ENCODE measurements at places on chromosomes 13 and 19.

DNA sequence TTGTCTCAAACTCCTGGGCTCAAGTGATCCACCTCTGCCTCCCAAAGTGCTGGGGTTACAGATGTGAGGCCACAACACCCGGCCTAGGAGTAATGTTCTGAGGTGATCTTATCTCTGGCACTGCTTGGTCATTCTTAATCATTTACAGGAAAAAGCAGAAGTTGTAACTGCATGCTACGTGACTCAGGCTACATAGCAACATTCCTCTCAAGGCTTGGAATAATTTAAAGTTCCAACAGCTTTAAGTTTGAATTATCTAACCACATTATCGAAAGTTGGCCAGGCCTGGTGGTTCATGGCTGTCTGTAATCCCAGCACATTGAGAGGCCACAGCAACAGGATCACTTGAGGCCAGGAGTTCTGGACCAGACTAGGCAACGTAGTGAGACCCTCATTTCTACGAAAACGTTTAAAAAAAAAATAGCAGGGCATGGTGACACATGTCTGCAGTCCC, 3.9 kb upstream of the B9D2 start:
- no peak for DNase-seq

GRCh38 chr13:43877326-43877725, 2.2 kb downstream of the CCDC122 start:
- DNase-seq: no peak

DNA sequence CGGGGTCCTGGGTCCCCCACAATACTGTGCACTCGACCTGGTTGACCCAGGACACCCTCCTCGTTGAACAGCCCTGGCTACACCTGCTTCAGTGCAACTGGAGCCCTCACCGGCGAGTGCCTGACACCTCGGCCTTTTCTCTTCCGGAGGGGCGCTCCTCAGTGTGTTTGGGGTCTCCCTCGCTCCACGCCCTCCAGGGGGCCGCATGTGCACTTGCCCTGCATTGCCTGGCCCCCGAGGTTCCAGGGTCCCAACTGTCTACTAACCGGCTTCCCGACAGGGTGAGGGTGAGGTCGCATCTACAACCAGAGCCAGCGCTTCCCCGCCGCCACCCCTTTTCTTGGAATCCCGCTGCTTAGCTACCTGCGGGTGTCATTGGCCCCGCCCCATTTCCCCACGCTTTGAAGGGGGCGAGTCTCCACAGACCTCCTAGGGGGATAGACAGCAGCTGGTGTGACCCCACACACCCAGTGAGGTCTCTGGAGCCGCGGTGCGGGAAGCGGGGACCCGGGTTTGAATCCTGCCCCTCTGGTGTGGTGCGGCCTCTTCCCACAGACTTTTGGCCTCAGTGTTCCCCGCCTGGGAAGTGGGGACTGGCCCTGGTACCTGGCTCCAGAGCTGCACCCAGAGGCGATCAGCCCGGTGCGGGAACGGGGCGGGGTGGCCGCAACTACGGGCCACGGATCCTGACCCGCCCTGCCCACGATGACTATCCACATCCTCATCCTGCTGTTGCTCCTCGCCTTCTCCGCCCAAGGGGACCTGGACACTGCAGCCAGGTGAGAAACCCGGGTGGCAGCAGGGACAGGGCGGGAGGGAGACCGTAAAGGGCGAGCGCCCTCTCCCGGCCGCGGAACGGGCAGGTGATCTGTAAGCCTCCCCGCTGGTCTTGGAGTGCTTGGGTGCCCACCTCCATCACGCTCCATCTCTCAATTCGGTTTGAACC, at the start of gene ADM5:
TSS of gene ADM5 (plus strand) at position 462 of the 946 bp plus-strand sequence. CDS start at position 706, 244 bp downstream.
- DNase-seq: no peak

DNA sequence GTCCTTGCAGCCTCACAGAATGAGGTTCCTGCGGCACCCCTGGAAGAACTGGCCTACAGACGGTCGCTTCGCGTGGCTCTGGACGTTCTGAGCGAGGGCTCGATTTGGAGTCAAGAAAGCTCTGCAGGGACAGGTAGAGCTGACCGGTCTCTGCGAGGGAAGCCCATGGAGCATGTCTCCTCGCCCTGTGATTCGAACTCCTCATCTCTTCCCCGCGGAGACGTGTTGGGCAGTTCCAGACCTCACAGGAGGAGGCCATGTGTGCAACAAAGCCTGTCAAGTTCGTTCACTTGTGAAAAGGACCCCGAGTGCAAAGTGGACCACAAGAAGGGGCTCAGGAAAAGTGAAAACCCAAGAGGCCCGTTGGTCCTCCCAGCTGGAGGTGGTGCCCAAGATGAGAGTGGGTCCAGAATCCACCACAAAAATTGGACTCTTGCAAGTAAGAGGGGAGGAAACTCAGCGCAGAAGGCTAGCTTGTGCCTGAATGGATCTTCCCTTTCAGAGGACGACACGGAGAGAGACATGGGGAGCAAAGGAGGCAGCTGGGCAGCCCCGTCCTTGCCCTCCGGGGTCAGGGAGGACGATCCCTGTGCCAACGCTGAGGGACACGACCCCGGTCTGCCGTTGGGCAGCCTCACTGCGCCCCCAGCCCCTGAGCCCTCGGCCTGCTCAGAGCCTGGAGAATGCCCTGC, 23.4 kb upstream of the NDUFS7 start:
- no peak for DNase-seq

DNA sequence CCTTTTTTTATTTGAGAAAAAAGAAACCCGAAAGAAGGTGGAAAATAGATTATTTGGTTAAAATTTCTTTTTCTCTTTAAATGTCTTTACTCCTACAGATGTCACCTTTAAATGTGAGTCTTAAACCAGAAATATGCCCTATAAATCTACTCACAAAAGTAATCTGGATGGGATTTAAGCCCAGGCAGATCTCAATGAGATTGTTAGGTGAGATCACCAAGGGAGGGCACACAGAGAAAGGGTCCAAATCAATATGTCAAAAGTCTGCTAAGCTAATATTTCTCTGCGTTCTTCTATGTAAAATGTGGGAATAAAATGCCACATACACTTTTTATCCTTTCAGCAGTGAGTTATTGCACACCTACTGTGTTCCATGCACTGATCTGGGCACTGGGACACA, 32.9 kb downstream of the WASF3 start:
- no peak for DNase-seq

DNA sequence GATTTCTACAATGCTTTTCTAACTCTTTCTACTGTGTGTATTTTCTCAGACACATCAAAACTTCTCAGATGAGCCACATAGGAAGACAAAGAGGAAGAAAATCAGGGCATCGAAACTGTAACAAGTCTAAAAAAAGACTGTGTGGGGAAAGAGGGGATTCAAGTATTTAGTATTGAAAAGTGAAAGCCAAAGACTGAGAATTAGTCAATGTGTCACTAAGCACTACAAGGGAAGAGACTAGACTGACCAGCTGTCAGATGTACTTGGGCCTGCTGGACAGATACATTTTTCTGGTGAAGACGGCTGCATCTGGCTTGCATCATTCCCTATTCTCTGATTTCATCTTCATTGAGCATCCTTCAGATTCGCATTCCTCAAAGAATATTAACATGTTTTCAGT, 25.4 kb downstream of the COMMD6 start:
- no peak for DNase-seq

DNA sequence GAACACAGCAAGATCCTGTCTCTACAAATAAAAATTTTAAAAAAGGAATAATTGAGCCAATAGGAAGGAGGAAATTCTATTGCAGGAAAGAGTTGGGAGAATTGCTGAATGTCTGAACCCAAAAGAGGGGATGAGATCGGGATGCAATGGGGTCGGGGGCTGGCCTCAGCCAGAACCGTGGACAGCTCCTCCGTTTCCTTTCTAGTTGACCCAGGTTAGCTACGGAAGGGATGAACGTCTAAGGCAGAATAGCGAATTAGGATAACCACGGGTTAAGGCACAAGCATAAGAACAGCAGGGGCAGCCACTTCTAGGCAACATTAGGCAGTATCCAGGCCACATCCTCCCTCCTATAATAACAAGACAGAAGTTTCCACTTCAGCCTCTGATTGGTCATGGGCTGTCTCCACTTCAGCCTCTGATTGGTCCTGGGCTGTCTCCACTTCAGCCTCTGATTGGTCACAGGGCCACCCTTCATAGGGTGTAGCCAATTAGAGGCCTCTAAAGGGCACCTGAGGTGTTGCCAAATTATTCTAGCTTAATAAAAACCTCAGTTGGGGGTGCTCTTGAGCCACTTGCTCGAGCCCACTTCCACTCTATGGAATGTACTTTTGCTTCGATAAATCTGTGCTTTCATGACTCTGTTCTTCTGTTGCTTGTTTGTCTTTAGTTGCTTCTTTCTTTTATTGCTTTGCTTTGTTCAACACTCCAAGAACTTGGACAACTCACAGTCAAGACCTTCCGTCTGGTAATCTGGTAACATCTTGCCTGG, 24.9 kb upstream of the TPM4 start:
- DNase-seq: no peak

GRCh38 chr13:42140494-42140893, 92.0 kb downstream of the DGKH start:
- DNase-seq: no peak

DNA sequence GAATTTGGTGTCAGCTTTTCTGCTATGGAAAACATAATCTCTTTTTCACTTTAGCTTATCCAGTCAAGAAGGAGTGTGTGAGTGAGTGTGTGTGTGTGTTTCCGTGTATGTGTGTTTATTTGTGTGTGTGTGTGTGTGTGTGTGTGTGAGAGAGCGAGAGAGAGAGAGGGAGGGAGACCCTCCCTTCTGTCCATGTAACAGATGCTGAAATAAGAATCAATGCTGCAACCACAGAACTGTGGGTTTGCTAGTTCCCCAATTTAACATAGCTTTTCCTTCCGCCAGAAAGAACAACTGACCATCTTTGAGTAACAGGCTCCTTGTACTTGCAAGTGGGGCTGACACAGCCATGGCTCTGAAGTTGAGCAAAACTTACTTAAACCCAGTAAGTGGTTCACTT, 5.2 kb downstream of the LCP1 start:
- DNase-seq: no peak

DNA sequence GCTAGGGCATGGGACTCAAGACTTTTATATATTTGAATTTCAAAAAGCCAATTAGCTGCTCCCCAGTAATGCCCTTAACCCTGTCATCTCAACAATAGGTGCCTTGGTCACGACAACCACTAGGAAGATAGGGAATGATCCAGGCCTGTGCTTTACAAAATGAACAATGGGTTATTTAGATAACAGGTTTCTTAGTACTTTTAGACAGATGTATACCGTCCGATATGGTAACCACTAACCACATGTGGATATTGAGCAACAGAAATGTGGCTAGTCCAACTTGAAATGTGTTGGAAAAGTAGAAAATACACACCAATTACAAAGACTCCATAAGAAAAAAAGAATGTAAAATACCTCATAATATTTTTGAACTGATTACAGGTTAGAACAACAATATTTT, 201.2 kb downstream of the LHFPL6 start:
- DNase-seq: no peak

GRCh38 chr19:35518313-35518712, 4.9 kb upstream of the DMKN start:
- no peak for DNase-seq

GRCh38 chr13:100828226-100828625, 153.6 kb upstream of the TMTC4 start:
- no peak for DNase-seq

DNA sequence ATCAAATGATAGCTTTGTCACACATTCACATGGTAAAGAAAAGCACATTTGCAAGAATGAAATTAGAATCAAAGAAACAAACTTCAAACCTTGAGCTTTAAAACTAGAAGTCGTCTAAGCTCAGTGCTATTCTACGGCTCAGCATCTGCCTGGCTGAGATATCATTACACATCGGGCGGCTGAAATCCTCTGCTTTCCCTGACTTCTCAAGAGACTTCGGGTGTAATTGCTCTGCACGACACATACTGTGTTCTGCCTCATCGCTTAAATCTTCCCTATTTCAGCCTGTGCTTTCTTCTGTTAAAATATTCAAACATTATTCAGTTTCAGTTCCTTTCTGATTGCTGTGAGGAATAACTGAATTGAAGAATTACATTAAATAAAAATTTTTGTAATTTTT, 265.3 kb downstream of the NALCN start:
- DNase-seq: no peak

DNA sequence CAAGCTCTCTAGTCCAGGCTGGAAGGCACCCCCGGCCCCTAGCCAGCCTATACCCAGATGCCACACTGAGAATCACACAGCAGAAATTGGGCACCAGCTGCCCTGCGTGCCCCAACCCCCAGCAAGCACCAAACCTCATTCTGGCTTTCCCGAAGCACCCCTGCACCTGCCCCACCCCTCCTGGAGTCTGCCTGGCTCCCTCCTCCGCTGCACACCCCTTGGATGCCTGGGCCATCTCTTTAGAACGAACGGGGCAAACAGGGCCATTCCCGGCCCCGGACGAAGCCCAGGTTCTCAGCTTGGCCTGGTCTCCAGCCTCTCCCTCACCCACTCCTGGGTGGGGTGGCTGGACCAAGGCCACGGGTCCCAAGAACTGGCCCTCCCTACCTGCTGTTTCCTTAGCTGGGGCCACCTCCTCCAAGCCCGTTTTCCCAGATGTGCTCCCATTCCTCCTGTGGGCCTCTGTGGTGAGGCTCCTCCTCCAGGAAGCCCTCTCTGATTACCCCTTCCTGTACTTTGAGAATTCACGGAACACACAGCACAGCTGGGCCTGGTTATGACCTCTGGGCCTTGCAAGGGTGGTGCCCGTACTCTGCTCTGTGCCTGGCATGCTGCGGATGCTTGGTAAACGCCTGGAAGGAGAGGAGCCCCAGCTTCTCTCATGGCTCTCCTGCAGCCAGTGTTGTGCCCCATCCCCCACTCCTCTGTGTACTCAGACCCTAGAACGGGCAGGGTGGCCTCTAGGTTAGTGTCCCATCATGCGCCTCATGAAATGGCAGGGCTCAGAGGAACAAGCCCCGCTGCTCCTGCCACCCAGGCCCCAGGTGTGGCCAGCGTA, 21.4 kb downstream of the CEBPG start:
- no peak for DNase-seq

- DNase-seq: no peak
Measured at GRCh38 chr13:26247011-26247410, 6.9 kb upstream of the CDK8 start.

GRCh38 chr19:51093101-51093500, 10.4 kb upstream of the KLK14 start:
- no peak for DNase-seq

GRCh38 chr19:54439174-54439851, 9.7 kb upstream of the LENG8 start:
- no peak for DNase-seq

- no peak for DNase-seq
Measured at GRCh38 chr19:1698636-1699035, 46.2 kb upstream of the TCF3 start.

DNA sequence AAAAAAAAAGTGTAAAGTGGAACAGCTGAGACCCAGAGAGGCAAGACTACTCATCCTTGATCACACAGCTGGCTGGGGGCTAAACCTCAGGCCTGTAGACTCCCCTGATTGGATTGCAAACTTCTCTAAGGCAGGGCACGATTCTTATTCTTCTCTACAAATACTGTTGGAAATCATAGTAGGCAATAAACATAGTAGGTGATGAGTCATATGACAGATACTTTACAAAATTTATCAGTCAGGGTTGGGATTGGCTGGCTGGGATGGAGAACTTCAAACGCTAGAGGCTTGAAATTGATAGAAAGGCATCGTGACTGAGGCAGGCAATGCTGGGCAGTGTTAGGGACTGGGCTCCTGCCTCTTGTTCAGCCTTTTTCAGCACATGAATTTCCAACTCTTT, 5.9 kb upstream of the MATK start:
- DNase-seq: no peak

GRCh38 chr19:10968527-10969135, 7.8 kb downstream of the SMARCA4 start:
- DNase-seq: no peak

GRCh38 chr13:33730147-33730546, 87.8 kb upstream of the RFC3 start:
- no peak for DNase-seq

- peak; percentile 17 for DNase-seq
Measured at GRCh38 chr19:46081928-46082727, 41.3 kb upstream of the IGFL4 start.
